Hematopoietic multipotent progenitor cell (in vitro differentiated cells): ENCODE measurements at places on chromosomes 16 and 17. TPM values are rescaled to one million over a fixed set of nuclear protein-coding genes. Genes with fewer than 3 reads are reported as not detected.
A peak's percentile ranks its signal among the peaks of the same experiment; 100 is the strongest.

DNA sequence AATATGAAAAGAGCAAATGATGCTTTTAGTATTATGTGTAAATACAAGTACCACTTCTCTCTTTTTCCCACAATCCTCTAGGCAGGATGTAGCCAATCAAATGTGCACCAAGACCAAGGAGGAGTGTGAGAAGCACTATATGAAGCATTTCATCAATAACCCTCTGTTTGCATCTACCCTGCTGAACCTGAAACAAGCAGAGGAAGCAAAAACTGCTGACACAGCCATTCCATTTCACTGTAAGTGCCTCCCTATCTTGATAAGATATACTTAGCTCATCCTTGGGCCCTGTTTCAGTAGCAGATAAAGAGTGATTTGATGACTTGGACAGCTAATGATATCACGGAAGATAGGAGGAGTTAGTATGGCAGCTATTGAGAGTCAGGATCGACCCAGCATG, 33.7 kb downstream of the TADA2A start:
- DNase-seq: no peak

Gene HSF4
- 1.3 TPM for total RNA-seq

Gene GNGT2
- total RNA-seq: 0.27 TPM

Gene CACNG1
- total RNA-seq: not detected

DNA sequence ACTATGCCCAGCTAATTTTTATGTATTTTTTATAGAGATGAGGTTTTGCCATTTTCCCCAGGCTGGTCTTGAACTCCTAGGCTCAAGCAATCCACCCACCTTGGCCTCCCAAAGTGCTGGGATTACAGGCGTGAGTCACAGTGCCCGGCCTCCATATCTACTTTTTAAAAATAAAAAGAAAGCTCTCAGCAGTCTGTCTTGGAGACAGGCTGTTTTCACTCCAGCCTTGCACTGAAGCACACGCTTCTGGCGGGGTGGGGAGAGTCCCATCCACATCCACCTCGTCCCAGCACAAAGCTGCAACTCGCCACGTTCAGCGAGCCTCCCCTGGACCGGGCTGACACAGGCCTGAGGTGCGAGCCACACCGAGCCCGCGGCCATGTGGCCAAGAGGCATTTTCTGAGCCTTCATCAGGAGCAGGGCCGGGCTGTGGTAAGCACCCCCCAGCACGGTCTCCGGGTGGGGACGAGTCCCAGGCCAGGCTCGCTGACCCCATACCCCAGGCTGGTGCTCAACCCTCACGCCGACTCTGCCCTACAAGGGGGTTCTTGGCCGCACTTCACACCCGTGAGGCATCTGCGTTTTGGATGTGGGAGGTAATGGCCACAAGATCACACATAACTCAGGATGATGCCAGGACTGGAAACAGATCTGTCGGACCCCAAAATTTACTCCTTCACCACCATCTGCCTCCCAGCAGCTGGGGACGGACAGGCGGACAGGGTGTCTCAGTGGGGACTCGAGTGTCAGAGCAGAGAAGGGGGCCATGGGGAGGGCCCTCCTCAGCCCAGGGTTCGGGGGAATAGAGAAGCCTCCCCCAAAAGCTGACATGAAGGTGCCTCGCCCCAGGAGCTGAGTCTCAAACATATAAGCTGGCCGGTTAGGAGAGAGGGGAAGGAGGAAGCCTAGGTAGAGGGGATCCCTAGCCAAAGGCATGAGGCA, 28.6 kb downstream of the TBC1D16 start:
- DNase-seq: no peak

GRCh38 chr17:33012522-33013033, 20.9 kb downstream of the SPACA3 start:
- no peak for DNase-seq

DNA sequence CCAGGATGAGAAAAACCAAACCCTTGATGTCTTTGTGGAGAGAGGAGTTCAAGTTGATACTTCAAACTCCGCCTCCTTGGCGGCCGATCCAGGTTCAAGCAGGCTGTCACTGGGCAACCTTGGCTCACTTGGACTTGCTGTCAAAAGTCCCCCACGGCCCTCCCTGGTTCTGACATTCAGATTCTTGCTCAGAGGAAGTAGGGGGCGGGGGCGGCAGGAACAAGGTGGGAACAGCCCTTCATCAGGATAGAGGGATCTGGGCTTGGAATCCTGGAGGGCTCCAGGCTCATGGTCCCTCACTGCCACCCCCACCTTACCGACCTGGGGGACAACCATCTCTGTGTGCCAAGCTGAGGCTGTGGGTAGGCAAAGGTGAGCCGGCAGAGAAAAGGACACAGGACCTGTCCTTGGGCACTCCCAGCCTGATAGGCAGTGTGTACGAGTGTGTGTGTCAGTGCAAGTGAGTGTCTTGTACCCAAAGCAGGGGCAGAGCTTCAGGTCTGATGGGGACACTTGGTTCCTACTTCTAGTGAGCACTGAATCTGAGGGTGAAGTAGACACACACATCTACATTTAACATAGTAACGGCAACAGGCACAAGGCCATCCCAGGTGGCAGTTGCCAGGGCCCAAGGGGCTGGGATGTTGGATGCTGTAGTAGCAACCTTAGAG, 6.6 kb upstream of the TSPOAP1 start:
- no peak for DNase-seq

Gene UMOD
- not detected for total RNA-seq

- no peak for DNase-seq
Measured at GRCh38 chr16:81319221-81319912, 4.6 kb downstream of the GAN start.

GRCh38 chr16:88353691-88354090, 29.1 kb upstream of the ZNF469 start:
- DNase-seq: no peak

DNA sequence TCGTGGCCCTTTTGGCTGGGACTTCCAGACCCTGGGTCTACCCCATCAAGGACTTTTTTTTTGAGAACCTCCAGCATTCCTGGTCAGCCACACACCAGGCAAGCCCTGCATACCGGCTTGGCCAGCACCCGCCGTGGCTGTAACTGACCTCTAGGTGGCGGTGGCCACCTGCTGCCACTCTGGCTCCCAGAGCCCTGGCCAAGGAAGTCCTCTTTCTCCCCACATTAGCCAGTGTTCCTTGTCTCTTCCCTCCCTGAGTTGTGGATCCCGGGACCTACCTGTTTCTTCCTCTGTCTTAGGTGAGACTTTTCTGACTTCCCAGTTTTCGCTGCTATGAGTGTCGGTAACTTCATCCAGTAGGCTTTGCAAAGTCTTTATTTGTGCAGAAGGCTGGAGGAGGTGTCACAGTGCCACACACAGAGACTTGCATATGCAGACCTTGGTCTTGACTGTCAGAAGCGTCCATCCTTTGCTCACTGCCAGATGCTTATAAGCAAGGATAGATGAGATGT, 348.3 kb downstream of the CPPED1 start:
- DNase-seq: peak; percentile 26

- DNase-seq: peak; percentile 77
Measured at GRCh38 chr17:6843241-6843880, 11.8 kb upstream of the TEKT1 start.

Gene DPEP3
- 10.5 TPM for total RNA-seq

GRCh38 chr16:85104147-85104546, 8.1 kb downstream of the CIBAR2 start:
- no peak for DNase-seq

Gene OR1F1
- total RNA-seq: not detected

GRCh38 chr17:72338847-72339790, 218.3 kb downstream of the SOX9 start:
- no peak for DNase-seq

Gene MFAP4
- 3.2 TPM for total RNA-seq

Gene MYH2
- not detected for total RNA-seq

- no peak for DNase-seq
Measured at GRCh38 chr16:23104032-23104955, 45.0 kb downstream of the USP31 start.

Gene NPIPA8
- total RNA-seq: 1.1 TPM

DNA sequence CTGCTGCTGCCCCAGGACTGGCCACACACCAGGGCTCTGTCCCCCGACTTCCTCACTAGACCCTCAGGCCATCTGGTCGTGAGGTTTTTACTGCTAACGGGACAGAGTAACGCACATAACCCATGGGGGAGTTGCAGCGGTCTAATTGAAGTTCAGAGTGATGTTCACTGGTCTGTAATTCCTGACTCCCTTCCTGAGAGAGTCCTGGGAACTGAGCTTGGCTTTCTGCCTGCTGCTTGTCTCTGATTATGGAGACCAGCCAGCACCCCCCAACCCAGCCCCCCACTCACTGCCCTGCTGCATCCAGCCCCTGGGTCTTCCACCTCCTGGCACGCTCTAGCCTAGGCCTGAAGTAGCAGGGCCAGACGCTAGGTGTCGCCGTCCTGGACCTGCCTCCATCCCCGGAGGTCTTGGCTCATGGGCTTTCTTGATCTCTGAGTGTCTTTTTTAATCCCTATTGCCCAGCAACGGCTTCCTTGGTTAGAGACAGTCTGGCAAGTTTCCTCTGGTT, 192.9 kb downstream of the CCDC182 start:
- no peak for DNase-seq

- DNase-seq: no peak
Measured at GRCh38 chr17:42568341-42569111, 1.6 kb downstream of the MLX start.

DNA sequence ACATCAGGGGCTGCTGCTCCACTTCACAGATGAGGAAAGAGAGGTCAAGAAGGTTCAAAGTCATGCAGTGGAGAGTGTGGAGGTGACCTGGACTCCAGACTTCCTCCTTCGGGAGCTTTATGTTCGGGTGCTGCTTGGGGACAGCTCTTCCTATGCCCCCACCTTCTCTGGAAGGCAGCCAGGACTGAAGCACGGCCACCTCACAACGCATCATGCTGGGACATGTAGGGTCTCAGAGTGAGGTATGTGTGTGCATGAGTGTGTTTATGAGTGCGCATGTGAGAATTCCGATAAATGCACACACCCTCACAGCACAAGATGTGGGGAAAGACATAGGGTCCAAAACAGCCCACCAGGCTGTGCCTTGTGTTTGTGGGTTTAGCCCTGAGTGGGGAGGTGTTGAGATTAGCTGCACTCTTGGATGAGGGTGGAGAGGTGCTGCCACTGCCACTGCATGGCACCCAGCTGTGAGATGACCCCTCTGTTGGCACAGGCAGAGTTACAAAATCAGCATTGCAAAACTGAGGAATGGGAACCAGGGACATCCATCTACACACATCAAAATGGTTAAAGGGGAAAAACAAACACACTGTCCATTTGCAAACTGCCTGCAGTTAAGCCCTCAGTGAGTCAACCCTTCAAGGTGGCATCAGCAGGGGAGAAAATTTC, 367.4 kb downstream of the SEC14L1 start:
- DNase-seq: no peak

GRCh38 chr17:83062818-83063671, 16.4 kb upstream of the METRNL start:
- DNase-seq: no peak

DNA sequence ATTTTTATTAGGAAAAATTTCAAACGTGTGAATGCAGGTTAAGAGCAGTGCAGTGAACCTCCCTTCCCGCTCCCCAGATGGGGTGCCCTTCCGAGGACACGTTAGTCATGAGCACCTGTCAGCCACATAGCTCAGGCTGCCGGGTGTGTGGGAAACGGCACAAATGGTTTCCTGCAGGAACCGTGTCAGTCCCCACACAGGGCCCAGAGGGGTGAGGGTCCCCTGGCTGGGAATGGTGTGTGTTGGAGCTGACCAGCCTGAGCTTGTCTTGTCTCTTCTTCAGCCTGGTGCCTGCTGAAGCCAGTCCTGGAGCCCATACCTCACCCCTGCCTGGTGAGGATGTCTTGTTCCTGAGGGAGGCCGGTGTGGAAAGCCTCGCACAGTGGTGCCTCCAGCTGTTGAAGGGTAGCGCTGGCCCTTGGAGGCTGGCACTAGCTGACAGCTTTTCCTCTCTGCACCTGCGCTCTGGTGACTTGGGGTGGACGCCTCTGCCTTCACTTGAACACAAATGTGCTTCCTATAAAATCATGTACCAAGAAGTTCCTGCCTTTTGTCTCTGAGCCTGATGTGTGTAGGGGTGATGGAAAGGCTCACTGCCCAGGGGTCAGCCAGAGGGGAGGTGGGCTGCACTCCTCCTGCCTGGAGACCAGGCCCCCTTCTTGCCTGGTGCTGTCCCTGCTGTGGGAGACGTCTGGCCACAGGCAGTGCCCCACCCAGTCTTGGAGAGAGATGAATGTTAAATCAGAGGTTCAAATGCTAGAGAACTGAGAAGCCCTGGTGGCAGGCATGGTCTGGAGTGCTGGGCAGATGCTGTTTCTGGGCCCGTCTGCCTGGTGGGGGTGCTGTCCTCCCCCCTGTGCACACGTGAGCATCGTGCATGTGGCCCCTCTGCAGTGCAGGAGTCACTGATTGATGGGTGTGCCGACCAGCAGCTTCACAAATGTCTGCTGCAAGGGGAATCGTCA, 102.6 kb upstream of the ZNF750 start:
- no peak for DNase-seq

GRCh38 chr16:64109241-64109640, 1012.6 kb downstream of the CDH11 start:
- DNase-seq: no peak

Gene HASPIN
- 1.9 TPM for total RNA-seq

- DNase-seq: peak; percentile 39
Measured at GRCh38 chr17:73255671-73256181, 6.0 kb downstream of the CPSF4L start.

GRCh38 chr17:50891577-50891989, 25.4 kb upstream of the TOB1 start:
- DNase-seq: no peak

DNA sequence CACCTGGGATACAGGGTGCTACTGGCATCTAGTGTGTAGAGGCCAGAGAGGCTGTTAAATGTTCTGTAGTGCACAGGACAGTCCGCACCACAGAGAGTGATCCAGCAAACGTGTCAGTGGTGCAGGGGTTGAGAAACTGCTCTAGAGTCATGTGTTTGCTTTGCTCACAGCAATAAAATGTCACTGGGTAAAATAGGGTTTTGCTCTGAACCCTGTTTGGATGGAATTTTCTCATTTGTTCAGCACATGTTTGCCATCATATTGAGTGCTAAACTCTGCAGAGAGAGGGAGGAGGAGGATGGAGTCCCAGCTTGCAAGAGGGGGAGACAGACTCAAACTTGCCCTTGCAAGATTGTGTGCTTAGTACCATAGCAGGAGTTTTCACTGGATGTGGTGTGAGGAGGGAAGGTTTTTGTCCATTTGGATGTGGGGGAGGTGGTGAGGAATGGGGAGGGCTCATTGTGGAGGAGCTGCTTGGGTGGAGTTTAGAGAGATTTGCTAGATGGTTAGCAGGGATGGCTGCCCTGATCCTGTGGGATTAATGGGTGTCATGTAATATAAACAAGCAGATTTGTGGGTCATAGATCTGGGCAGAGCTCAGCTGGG, 11.8 kb downstream of the PLCG2 start:
- DNase-seq: no peak

GRCh38 chr17:2266045-2266864, 37.3 kb downstream of the SMG6 start:
- peak; percentile 65 for DNase-seq

- DNase-seq: no peak
Measured at GRCh38 chr17:57662041-57662440, 83.1 kb downstream of the CCDC182 start.
